ENCODE measurements at places on chromosomes 2 and 18.
A peak's percentile ranks its signal among the peaks of the same experiment; 100 is the strongest.

- peak; percentile 7 for DNase-seq
Measured at GRCh38 chr2:121099329-121100290, 185.4 kb downstream of the TFCP2L1 start.

DNA sequence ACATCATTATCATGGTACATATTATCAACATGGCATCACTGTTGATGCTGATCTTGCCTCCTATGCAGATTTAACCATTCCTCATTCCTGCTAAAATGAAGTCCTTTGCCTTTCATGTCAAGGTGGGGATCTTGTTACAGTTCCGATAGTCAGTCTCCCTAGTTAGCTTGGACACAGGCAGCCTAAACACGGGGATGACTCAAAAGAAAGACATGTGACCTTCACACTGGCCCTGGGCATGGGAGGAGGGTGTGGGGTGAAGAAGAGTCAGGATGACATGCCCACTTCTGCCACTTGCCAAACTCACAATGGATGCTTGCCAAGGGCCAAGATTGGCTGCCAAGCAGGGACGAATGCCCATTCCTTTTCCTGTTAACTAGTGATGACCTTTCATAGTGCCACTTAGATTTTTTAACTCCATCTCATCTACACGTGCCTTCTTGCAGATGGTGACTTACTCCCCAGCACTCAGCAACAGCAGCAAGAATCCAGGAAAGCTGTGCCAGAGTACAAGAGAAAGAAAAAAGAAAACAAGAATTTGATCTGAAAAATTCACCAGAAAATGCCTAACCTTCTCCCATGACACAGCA lies 13.9 kb upstream of the SLC1A4 start:
- DNase-seq: no peak

- no peak for DNase-seq
Measured at GRCh38 chr2:105517814-105518705, 119.2 kb upstream of the FHL2 start.

DNA sequence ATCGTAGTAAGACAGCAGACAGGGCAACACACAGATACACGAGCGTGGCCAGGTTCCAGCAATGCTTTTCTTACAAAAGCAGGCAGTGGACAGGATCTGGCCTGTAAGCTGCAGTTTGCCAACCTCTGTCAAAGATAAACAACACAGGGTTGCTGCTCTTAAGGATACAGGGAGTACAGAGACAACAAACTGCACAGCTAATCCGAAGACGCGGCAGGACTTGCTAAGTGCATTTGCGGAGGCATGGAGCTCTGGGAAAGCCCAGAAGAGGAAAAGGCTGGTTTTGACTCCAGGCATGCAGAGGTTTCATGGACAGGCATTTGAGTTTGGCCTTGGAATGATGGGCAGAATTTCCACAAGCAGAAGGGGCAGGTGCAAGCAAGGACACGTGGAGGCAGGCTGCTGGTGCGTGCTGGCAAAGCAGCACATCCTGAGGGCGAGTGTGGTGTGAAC lies 24.4 kb downstream of the SERTAD2 start:
- DNase-seq: no peak

DNA sequence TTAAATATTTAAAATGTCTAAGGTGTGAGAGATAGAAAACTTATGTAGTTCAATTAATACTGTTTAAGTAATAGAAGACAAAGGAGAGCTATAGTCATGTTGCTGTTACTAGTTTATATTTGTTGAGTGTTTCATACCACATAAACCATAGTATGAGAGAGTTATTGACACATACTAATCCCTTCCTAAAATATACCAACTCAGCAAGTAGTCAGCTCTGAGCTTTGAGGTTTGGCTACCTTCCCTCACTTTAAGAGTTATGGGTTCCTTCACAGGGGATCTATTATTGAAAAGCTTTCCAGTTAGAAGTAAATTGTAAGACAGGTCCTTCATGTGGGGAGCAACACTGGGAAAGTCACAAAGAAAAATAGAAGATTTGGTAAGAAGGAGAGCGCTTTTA lies 701.6 kb upstream of the ZEB2 start:
- DNase-seq: no peak

DNA sequence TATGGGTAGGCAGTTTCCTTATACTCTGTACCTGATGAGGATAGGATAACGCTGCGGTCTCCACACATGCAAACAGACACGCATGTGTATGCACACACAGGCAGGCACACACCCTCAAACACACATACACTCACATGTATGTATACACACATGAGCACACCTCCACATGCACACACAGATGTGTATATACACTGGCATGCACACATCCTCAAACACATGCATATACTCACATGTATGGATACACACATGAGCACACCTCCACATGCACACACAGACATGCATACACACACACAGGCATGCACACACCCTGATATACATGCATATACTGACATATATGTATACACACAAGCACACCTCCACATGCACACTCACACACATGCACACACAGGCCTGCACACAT lies 267.8 kb upstream of the HDAC4 start:
- no peak for DNase-seq

DNA sequence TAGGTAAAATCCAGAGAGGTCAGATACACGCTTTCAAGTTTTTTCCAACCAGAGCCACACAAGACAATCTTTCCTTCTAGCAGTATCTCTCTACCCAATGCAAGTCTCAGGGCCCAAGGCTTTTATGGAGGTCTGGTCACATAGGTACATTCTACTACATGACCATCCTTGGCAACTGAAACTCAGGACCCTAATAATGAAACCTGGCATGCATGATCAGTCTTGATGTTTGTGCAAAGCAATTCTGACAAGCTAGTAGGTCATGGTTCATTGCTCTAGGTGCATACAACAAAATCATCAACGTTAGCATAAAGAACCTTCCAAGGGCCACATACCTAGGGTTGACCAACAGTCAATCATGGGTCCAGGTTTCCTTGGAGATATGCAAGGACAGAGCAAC lies 33.2 kb upstream of the CCDC88A start:
- DNase-seq: no peak

DNA sequence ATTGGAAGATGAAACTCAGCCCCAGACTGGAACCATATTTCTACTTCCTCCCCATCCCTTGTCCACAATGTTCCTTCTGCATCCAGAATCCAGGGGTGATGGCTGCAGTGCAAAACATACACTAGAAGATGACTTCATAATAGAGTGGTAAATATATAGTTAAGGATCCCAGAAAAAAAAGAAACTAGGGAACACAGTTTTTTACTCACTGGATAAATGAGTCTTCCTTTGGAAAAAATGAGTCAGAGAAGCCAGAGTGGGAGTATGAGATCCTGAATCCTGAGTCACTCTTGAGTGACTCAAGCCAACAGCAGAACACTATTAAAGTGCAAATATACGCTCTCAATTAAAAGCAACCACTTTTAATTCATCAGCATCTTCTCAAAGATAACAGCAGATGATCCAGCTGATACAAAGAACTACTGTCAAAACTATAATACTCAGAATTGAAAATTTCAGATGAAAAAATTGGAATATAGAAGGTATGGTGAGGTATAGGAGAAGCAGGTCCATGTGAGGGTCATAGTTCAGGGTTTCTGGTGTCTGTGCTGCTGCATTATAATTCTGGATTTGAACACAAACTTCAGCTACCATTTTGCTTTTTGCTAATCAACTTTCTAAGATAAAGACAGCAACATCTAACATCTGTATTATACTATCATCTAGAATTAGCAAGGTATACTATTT lies 987.2 kb upstream of the CDH2 start:
- no peak for DNase-seq

DNA sequence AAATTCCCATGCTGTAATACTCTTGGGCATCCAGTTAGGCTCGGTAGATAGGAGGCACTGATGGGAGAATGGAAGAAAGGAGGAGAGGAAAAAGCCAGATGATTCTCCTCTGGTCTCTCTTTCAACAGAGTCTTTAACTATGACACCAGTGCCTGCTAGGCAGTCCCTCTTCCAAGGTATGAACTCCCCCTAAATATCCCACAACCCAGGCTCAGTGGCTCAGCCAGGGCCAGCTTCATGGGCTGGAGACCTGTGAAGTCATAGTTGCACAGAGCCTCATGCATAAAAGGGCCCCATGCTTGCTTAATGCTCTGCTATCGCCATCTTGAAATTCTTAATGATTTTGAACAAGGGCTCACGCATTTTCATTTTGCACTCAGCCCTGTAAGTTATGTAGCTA lies 869.2 kb upstream of the GCFC2 start:
- no peak for DNase-seq

DNA sequence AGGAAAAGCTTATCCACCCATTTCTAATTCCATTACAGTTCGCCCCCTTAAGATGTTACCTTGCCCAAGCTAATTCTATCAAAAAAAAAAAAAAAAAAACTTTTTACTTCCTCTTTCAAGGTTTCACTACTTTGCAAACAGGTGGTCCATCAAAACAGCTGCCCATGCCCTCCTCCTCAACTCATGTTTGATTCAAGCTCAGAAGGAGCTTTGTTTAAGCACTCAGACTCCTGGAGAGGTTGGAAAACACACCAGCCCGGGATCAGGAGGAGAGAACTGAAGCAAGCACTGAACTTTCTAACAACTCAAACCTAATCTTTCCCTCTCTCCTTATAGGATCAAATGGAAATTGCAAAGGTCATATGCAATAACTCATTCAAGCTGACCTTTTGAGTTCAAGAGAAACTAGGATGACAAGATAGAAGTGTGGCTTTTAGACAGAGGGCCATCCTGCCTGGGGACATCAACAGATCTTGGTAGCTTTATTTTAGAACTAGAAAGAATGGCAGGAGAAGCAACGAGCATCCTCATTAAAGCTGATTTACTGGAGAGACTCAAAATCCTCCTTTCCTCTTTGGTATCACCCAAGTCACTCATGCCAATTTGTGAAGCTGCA lies 28.3 kb upstream of the FZD7 start:
- no peak for DNase-seq

DNA sequence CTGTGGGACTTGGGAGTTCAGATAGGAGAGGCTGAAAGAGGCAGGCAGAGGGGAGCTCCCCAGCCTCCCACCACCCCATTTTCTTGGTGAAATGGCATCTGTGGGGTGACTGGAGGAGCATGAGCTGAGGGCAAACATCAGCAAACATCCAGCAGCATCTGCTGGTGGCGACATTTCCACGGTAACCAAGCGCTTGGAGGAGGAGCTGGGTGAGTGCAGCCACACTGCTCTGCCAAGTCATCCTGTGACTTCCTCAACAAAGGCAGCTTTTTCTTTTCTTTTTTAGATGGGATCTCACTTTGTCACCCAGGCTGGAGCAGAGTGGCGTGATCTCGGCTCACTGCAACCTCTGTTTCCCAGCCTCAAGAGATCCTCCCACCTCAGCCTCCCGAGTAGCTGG lies 5.6 kb downstream of the TXNL4A start:
- no peak for DNase-seq

GRCh38 chr2:169080250-169081069 lies 11.1 kb downstream of the DHRS9 start:
- DNase-seq: no peak

GRCh38 chr2:164661349-164661748 lies 40.1 kb upstream of the GRB14 start:
- no peak for DNase-seq

- DNase-seq: no peak
Measured at GRCh38 chr18:42654556-42654955, 460.9 kb downstream of the RIT2 start.

GRCh38 chr2:60888853-60889252 lies 7.5 kb downstream of the REL start:
- no peak for DNase-seq

DNA sequence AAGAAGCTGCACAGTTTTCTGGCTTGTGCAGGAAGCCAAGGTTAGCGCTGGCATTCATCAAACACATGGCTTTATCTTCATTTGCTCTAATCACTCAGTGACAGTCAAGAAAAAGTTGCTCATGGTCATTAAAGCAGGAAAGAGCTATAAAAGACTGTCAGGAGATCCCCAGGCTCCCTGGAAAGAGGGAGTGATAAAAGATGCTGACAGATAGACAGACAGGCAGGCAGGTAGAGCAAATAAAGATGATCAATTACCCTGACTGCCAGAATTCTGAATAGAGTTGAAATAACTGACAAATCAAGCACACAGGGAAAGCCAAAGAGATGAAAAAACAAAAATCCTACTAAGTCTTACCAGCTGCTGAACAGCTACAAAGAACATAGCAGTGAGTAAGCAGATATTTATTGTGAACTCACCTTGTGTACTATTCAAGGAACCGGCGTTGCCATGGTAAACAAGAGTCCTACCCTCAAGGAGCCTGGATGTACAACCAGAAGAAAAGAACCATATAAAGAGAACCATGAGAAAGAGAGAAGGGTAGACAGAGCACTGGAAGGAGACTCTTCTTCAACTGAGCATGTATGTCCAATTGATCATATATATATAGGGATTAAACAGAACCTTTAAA lies 68.0 kb downstream of the RNF152 start:
- no peak for DNase-seq

DNA sequence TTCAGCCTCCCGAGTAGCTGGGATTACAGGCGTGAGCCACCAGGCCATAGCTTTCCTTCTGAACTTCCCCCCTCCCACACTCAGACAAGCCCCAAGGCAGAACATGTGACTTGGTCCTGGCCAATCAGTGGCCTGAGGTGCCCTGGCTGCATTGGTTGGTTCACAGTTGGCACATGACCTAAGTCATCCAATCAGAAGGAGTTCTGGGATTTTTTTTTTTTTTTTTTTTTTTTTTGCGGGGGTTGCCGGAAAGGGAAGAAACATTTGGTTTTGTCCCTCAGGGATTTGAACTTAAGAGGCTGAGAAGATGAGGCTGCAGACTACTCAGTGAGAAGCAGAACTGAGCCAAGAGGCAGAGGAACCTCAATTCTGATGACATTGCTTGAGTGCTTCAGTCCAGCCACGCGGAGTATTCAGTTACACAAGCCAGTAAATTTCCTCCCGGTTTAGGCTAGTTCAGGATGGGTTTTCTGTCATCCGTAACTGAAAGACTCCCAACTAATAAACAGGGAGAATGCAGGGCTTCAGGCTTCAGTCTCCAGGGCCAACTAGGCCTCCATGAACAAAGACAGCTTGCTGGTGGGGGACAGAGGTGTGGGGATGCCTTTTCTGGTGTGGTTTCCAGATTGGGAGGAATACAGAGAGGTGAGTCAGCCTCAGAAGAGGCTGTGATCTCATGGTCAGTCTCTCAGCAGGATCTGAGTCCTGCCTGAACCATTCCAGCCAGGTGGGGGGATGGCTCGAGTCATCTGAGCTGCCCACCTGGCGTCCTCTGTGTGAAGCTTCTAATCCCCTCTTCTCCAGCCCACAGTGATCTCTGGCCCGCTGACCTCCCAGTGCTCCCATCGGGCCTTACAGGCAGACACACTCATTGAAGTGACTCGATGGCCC lies 9.2 kb downstream of the PTMA start:
- no peak for DNase-seq

DNA sequence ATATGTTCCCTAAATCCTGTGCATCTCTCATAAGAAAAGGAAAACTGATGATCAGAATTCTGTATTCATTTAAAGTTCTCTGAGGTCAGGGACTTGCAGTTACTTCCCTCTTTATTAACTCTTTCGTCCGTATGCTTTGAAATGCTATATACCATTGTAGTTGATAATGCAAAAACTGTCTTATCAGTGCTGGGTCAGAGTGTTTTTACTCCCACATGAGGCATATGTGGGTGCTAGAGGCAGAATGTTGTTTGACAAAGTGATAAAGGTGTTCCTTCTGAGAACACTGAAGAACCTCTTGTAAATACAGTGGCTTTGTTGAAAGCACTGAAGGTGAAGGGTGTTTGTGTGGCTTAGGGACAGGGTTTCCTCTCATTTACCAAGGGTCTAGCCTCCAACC lies 136.5 kb upstream of the NFATC1 start:
- DNase-seq: no peak

GRCh38 chr2:9300829-9301453 lies 94.3 kb downstream of the ASAP2 start:
- no peak for DNase-seq

Data from NCI-H1930 (cell line).